ENCODE measurements at places on chromosomes 4 and X. TPM values are rescaled to one million over a fixed set of nuclear protein-coding genes. Genes with fewer than 3 reads are reported as not detected.

The AADAT gene
- total RNA-seq = 8.1 TPM

The CDS1 gene
- total RNA-seq = 9.9 TPM

The RAI2 gene
- total RNA-seq = 1.4 TPM

The FUNDC2 gene
- 32.3 TPM for total RNA-seq

The ACE2 gene
- not detected for total RNA-seq

The WDFY3 gene
- total RNA-seq = 109 TPM

The TCP11X2 gene
- total RNA-seq = not detected

The NLGN3 gene
- total RNA-seq = 1.4 TPM

The VCX3A gene
- not detected for total RNA-seq

The SULT1B1 gene
- 1.8 TPM for total RNA-seq

The TLR10 gene
- 0.59 TPM for total RNA-seq

The CLTRN gene
- total RNA-seq = 0.69 TPM

The ARR3 gene
- not detected for total RNA-seq

The VCX3B gene
- total RNA-seq = not detected

The COL4A6 gene
- total RNA-seq = 7.3 TPM

The FAM9B gene
- total RNA-seq = not detected

The CXCL10 gene
- 1.7 TPM for total RNA-seq

Data from skin of body (tissue), 3 donors.